ENCODE measurements at places on chromosomes 2 and 18. TPM values are rescaled to one million over a fixed set of nuclear protein-coding genes. Genes with fewer than 3 reads are reported as not detected.

Gene ALPG
- not detected for total RNA-seq

DNA sequence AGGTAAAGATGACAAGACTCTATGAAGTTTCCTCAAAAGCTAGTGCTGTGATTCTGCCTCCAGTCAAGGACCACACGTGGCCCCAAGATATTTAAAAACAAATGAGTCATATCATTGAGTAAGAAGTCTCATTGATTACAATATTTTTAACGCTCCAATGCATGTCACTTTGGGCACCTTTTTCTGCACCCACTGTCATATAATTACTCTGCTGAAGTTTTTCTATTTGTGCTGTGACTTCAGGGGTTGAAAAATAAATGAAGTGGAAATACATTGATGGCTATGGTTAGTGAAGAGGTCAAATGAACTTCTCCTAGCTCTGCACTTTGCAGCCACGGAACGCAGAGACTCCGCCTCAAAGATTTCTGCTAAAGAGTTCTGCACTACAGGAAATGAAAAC is 344.3 kb upstream of the KYNU start:
- no peaks in the 10 kb centered on the region for H3K27me3 ChIP-seq
- no peak for DNase-seq
- H3K36me3 ChIP-seq, result no peaks in the 10 kb centered on the region

DNA sequence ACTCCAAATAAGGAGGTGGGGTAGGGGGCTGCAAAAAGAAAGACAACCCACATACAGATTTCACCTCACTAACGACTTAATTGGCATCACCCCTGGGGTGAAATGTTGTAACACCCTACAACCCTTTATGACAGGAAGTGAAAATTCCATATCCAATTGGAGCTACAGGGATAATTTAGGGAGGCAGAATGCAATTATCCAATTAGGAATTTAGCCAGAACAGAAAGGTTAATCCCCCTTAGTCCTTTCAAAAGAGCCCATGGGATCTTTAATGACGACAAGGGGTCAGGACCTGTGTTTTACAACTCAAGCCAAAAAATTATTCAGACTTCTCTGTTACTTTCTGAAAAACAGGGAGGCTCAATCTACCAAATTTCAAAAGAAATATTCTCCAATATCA is 1027.1 kb downstream of the TMEM182 start:
- no peaks in the 10 kb centered on the region for H3K4me1 ChIP-seq
- no peak overlapping the region for H3K4me3 ChIP-seq
- no peak overlapping the region for H3K27ac ChIP-seq
- H3K27me3 ChIP-seq, result no peaks in the 10 kb centered on the region

DNA sequence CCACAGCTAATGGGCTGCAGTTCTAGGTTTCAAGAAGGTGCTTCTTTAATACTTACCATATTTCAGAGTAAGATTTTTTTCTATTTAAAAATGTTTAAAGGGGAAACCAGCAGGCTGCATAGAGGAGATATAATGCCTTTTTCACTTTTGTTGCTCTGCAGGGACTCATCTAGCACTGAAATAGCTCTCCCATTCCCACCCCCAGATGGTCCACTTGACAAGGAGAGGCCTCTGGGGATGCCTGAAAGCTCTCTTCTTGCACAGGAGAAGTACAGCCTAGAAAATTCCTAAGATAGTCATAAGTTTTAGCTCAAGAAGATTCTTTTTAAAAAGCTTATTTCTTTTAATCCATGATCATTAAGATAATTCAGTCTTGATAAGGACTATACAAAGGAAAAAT is 126.4 kb downstream of the CDH2 start:
- no peak for DNase-seq
- H3K36me3 ChIP-seq, result no peaks in the 10 kb centered on the region
- H3K4me3 ChIP-seq, result no peak overlapping the region

DNA sequence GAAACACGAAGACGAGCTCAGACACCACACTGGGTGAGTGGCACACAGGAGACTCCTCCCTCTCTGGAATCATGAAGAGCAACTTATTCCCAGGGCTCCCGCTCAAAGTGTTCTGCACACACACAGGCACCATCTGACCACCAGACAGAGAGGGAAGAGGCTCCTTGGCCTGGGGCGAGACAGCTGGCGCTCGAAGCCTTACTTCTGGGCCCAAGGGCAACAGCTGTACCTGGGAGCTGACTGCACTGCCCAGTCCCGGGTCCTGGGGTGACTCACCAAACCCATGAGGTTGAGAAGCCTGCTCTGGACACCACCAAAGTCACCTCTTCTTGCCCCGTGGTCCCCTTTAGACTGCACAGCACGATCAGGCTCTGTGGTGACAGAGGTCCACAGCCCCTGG is 42.4 kb downstream of the ADCY3 start:
- H3K4me1 ChIP-seq, result no peaks in the 10 kb centered on the region
- no peak for DNase-seq
- peaks cover 2% of the 10 kb centered on the region for H3K36me3 ChIP-seq
- no peak overlapping the region for H3K4me3 ChIP-seq

- no peaks in the 10 kb centered on the region for H3K36me3 ChIP-seq
- DNase-seq, result no peak
- H3K27ac ChIP-seq, result peak overlapping the region; percentile 88
- peak overlapping the region; percentile 95 for H3K4me3 ChIP-seq
- no peaks in the 10 kb centered on the region for H3K4me1 ChIP-seq
Observed at GRCh38 chr2:199911877-199912161, 726 bp downstream of the C2orf69 start.

GRCh38 chr2:181902625-181903024 is 11.1 kb downstream of the ITPRID2 start:
- H3K4me3 ChIP-seq, result no peak overlapping the region
- peaks cover 7% of the 10 kb centered on the region for H3K36me3 ChIP-seq
- no peaks in the 10 kb centered on the region for H3K27me3 ChIP-seq
- DNase-seq, result no peak
- H3K27ac ChIP-seq, result no peak overlapping the region

DNA sequence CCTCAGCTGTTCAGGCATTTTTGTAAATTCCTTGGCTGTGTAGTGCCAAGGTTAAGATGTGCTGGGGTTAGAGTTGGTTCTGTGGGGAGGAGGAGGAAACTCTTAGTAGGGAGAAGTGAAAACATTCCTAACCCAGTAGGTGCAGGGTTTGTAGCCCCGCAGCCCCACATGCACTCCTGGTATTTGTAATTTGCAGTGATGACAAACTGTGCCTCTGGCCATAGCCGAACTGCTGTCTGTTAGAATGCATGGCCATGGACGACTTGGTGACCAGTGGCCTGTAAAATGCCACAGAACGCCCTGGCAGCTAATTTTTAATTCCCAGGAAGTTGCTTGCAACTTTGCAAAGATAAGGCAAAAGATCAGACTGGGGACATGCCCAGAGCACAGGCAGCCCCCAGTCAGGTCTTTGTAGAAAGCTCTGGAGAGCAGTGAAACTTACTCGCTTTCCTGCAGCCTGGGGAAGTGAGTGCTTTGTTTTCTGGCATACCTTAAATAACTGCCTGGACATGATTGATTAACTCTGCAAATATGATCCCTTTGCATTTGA is 38.4 kb downstream of the LYPD6B start:
- H3K27ac ChIP-seq, result no peak overlapping the region
- DNase-seq, result no peak
- H3K36me3 ChIP-seq, result no peaks in the 10 kb centered on the region

Gene USP14
- 64.1 TPM for total RNA-seq

Gene PID1
- total RNA-seq, result not detected

Gene IL37
- total RNA-seq, result not detected

- no peak for DNase-seq
- H3K4me3 ChIP-seq, result peak overlapping the region; percentile 37
- H3K36me3 ChIP-seq, result peaks cover 21% of the 10 kb centered on the region
Observed at GRCh38 chr2:46985512-46985911, 69.9 kb upstream of the MCFD2 start.

Gene BUB1
- 77.1 TPM for total RNA-seq

Gene GAD1
- total RNA-seq, result 0.62 TPM

Gene ANKRD29
- 1.4 TPM for total RNA-seq

GRCh38 chr2:83054751-83055150 is 1404.3 kb downstream of the SUCLG1 start:
- H3K27me3 ChIP-seq, result no peaks in the 10 kb centered on the region
- no peaks in the 10 kb centered on the region for H3K36me3 ChIP-seq
- DNase-seq, result no peak

Gene TTN
- total RNA-seq, result 7.5 TPM

- no peak overlapping the region for H3K4me3 ChIP-seq
- H3K27ac ChIP-seq, result no peak overlapping the region
- H3K27me3 ChIP-seq, result no peaks in the 10 kb centered on the region
Observed at GRCh38 chr2:25385910-25386309, 44.2 kb upstream of the DNMT3A start.

GRCh38 chr18:36312806-36313395 is 15.4 kb downstream of the FHOD3 start:
- H3K4me3 ChIP-seq, result no peak overlapping the region
- no peak overlapping the region for H3K27ac ChIP-seq
- no peaks in the 10 kb centered on the region for H3K4me1 ChIP-seq
- H3K36me3 ChIP-seq, result no peaks in the 10 kb centered on the region
- H3K27me3 ChIP-seq, result no peaks in the 10 kb centered on the region
- DNase-seq, result no peak

Gene TUBA4B
- total RNA-seq, result not detected

DNA sequence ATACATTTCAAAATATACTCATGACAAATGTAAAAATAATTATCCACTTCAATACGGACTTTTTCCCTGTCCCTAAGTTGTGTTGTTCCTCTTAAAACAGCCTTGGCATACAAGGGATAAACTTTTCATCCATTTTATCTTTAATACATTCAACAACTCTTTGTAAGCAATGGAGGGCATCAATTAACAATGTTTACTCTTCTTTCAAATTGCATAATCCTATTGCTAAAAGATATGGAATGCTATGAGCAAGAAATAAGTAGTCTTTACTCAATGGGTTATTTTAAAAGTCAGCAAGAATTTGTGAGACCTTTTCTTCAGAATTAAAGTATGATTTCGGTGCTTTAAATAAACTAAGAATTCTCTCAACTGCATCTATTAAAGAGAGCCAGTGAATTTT is 41.9 kb downstream of the SCN9A start:
- H3K4me3 ChIP-seq, result no peak overlapping the region
- no peaks in the 10 kb centered on the region for H3K27me3 ChIP-seq
- no peaks in the 10 kb centered on the region for H3K36me3 ChIP-seq
- no peaks in the 10 kb centered on the region for H3K4me1 ChIP-seq
- H3K27ac ChIP-seq, result no peak overlapping the region

Gene DSG4
- total RNA-seq, result 0.16 TPM

DNA sequence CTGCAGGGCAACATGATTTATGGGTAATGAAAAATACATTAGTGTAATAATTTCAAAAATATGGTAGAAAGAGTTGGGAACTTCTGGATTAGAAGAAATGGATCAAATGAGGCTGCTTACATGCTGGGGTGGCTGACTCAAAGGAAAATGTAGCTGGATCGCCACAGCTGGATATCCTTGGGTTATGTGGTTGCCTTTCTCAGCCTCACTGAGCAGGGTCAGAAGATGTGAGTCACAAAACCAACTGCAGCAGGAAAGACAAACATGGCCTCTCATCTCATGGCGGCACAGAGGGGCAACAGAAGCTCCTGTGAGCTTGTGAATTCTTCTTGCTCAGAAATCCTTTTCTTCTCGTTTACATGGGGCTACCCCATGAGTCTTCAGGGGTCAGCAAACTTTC is 317.1 kb upstream of the SPRED2 start:
- no peaks in the 10 kb centered on the region for H3K27me3 ChIP-seq
- no peaks in the 10 kb centered on the region for H3K4me1 ChIP-seq
- no peak overlapping the region for H3K27ac ChIP-seq
- H3K36me3 ChIP-seq, result no peaks in the 10 kb centered on the region
- no peak overlapping the region for H3K4me3 ChIP-seq

DNA sequence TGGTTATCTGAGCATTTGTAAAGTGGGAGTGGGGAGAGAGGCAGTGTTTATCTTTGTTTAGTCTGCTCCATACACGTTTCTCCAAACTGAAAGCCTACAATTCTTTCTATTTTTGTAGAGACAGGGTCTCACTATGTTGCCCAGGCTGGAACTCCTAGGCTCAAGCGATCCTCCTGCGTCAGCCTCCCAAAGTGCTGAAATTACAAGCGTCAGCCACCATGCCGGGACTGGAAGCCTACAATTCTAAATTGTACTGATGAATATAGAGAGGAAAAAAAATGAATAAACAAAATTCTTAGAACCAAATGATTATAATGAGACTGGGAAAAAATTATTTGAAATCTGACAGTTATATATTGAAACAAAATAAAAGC is 1.4 kb upstream of the ZFAND2B start:
- peaks cover 8% of the 10 kb centered on the region for H3K4me1 ChIP-seq
- H3K4me3 ChIP-seq, result no peak overlapping the region
- no peak overlapping the region for H3K27ac ChIP-seq
- no peaks in the 10 kb centered on the region for H3K27me3 ChIP-seq
- H3K36me3 ChIP-seq, result no peaks in the 10 kb centered on the region

Gene ACVR1C
- not detected for total RNA-seq

All from GM12878 (cell line).